Activated B cell treated with CpG ODN at 0.5 μM for 24 hours (primary cell): ENCODE measurements at places on chromosomes 4 and X.

GRCh38 chrX:17595456-17596035 lies 141.7 kb upstream of the SCML1 start:
- H3K27ac ChIP-seq: no peak overlapping the region
- H3K4me3 ChIP-seq: no peak overlapping the region
- no peak for DNase-seq
- H3K27me3 ChIP-seq: no peaks in the 10 kb centered on the region

DNA sequence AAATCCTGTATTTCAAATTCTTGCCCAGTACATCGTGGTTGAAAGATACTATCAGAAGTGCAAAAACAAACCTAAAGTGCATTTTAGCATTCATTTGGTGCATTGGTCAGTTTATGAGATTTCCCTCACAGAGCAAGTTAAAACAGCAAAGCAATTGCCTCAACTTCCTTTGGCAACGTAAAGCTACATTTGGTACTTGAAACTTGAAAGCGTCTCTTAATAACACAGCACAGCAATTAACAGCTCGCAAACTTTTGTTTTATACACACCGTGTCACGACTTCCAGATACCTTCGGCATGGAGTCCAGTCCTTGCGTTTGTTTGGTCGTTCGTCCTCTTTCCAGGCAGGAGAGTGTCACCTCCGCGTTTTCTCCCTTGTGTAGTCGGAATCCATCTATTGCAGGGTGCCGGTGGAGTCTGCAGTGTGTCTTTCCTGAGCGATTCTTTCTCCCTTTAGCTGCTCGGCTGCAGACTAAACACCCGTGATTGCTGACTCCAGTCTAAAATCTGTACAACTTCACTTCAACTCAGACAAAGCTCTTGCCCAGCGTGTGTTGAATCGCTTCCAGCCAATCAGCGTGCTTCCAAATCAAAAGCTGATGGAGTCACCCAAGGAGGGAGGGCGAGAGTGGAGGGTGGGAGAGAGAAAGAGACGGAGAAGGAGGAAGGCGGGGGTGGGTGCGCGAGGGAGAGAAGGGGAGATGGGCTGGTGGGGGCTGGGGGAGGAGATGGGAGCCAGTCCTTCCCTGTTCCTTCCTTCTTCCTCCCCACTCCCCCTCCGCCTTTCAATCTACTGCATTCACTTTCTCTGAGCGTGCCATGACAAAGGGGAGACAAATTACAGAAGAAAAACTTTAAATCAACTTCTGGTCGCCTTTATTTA lies at the start of gene PCDH18:
Gene PCDH18, minus strand, starts transcription at position 509 of the 883 bp plus-strand sequence. Its CDS starts 406 bp downstream, at position 103.
- DNase-seq: no peak
- H3K4me1 ChIP-seq: no peaks in the 10 kb centered on the region
- H3K27me3 ChIP-seq: no peaks in the 10 kb centered on the region

- H3K27ac ChIP-seq: no peak overlapping the region
- DNase-seq: no peak
- no peaks in the 10 kb centered on the region for H3K27me3 ChIP-seq
- peaks cover 69% of the 10 kb centered on the region for H3K36me3 ChIP-seq
- peaks cover 29% of the 10 kb centered on the region for H3K4me1 ChIP-seq
These were observed 76.2 kb upstream of the CD99 start for GRCh38 chrX:2614911-2615310.

DNA sequence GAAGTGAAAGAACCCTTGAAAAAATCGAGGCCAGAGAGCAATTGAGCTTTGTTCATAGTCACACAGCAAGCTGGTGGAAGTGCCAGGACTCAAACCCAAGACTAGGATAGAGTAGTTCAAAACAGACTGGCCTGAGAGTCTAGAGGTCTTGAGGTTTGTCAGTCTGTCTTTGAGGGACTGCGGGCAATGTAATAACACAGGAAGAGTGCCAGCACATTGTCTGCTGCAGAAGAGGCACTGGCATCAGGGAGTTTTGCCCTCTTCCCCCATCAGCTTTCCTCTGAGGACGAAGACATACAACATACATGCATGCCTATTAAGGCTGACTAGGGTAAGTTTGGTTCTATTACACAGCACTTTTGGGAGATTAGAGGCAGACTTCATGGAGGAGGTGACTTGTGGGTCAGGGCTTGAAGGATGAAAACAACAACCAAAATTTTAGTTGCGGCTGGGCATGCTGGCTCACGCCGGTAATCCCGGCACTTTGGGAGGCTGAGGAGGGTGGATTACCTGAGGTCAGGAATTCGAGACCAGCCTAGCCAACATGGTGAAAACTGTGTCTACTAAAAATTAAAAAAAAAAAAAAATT lies 64.1 kb upstream of the LAS1L start:
- H3K36me3 ChIP-seq: no peaks in the 10 kb centered on the region
- no peak for DNase-seq
- peaks cover 66% of the 10 kb centered on the region for H3K4me1 ChIP-seq
- peak overlapping the region; percentile 56 for H3K4me3 ChIP-seq

DNA sequence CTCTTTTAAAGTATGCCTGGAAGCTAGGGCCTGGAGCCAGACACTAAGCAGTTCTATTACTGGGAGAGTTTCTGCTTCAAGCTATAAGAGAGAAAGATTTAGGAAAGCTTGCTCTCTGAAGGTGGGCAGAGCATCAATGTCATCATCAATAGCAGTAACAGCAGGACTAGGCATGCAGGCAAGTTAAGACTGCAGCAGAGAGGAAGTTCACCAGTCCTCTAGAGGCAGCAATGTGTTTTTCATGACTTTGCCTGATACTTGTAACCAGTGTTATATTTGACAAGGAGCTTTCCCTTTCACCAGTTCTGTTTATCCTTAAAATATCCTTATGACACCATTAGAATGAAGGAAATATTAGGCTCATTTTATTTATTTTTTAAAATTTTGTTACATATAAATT lies 237.9 kb downstream of the KCTD8 start:
- no peaks in the 10 kb centered on the region for H3K27me3 ChIP-seq
- H3K27ac ChIP-seq: no peak overlapping the region
- no peak overlapping the region for H3K4me3 ChIP-seq
- no peaks in the 10 kb centered on the region for H3K4me1 ChIP-seq
- no peak for DNase-seq
- no peaks in the 10 kb centered on the region for H3K36me3 ChIP-seq

- H3K4me1 ChIP-seq: no peaks in the 10 kb centered on the region
- H3K4me3 ChIP-seq: no peak overlapping the region
- H3K27ac ChIP-seq: no peak overlapping the region
These were observed 13.2 kb upstream of the CLDN24 start for GRCh38 chr4:183335369-183335940.
